Forelimb muscle (tissue), 1 donor: ENCODE measurements at places on chromosomes 12 and 14.

DNA sequence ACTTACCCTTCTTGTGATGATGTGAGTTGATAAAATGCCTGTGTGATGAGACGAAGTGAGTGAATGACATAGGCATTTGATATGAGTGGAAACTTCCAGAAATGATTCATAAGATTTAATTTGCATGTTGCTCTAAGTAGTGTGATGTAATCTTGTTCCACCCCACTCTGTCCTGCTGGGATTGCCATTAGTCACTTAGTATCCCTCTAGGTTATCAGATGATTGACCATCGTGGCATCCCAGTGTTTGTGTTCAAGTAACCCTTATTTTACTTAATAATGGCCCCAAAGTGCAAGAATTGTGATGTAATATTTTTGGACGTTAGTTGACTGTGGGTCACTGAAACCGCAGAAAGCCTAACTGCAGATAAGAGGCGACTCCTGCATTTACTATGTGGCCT is 214.4 kb upstream of the DIO2 start:
- DNase-seq, result no peak

DNA sequence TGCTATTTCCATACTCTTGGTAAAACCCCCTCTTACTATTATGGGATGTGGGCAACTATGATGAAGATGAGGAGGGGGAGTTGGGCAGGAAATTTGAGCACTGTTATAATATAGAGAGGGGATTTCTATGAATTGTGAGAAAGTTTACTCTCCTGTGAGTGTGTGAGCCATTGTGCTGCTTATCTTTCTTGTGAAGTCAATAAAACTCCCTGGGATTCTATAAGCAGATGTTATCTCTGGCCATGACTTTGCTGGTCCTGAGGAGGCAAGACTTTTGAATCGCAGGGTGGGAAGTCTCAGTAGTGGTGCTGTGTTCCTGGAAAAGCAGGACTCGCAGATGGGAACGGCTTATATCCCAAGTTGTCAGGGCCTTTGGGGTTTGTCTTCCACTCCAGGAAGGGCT is 62.2 kb downstream of the EMP1 start:
- no peak for DNase-seq

- no peak for DNase-seq
Measured at GRCh38 chr14:100903672-100904185, at the start of gene RTL1. RTL1 (minus strand) TSS chr14:100903722; CDS start chr14:100884788, 18,934 bp downstream.

DNA sequence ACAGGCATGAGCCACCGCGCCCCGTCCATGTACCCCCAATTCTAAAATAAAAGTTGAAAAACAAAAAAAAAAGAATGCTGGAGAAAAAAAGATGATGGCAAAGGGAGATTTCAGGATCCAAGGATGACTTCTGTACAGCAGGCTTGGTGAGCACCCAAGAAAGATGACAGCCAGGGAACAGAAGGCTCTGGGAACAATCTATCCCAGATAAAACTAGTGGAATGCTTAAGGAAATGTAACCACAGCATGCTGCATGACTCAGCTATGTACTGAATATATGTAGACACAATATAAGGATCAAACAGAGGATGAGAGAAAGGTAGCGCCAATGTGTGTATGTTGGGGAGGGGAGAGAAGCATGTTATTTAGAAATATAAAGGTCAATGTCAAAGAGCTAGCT is 123.7 kb upstream of the TMTC1 start:
- no peak for DNase-seq

DNA sequence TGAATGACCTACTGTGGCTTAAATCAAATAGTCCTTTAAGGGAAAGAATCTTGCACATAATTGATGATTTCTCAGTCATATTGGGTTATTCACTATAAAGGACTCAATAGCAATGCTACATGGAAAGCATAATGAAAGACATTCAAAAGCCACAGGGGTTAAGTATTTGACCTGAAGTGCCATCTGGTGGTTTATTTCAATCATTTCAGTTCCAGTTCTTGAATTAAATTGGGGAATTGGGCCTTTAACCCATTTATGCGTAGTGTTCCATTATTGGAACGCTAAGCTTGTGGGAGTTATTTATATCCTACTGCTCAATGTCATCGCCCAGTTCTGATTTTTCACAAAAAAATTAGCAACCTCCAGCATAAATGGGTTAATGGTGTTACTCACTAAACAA is 41.3 kb upstream of the C12orf71 start:
- no peak for DNase-seq

DNA sequence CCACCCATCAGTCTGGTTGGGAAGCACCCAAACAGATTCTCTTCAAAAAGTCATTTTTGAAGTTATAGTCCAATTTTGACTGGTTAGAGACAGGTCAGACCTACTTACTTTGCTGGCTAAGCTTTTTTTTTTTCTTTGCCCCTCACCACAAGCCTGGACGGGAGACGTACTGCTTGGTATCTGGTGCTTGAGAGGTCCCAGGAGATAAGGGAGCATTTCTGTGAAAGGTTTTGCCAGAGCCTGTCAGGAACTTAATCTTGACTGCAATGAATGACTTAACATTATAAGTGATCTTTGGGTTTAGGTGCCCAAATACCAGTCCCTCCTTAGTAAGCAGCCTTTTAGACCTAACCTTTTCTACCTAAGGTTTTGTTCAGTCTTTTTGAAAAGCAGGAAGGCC is 6.3 kb downstream of the MTHFD1 start:
- no peak for DNase-seq

- no peak for DNase-seq
Measured at GRCh38 chr12:3409662-3410061, 81.3 kb upstream of the PRMT8 start.

DNA sequence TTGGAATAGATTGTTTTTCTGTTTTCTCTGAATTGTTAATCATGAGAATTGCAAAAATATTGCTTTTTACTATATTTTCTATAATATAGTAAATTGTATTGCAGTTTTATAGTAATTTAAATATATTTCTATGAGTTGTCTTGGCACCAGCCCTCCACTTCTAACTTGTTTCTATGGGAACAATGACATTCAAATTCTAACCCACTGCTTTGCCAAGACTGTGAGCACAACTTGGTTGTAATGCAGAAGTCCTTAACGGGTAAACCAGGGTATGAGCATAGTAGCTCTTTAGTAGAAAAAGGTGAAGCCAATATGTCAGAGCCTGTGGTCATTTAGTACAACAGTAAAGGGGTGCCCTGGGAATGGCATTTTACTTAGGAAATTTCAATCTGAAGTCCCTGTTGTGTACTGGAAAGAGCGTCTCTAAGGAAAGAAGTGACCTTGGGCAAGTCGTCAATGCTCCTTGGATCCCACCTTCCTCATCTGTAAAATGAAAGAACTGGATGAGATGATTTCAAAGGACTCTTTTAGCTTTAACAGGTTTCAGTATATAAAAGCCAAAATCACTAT is 283.3 kb downstream of the ATP23 start:
- DNase-seq, result no peak

DNA sequence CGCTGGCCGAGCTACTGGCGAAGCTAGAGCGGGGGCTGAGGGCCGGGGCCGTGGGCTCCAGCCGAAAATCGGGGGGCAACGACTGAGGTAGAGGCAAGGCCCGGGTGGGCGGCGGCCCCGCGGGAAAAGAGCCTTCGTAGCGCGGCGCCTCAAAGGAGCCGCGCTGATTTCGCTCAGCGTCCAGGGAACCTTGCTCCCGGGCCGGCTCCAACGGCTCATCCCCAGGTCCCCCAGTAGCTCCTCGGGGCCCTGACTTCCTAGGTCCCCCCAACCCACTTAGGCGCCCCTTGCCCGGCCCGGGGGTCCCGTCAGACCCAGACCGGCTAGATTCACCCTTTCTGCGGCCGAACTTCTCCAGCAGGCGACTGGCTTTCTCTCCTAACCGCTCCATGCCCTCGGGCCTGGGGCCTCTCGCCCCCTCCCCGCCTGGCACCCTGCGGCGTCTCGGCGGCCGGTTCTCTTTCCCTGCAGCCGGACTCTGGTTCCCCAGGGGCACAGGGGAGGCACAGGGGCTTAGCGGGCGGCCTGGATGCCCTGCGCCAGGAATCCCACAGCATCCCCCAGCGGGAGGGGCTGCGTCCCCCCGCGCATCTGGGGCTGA is 375 bp downstream of the AJUBA start:
- DNase-seq, result no peak

- DNase-seq, result no peak
Measured at GRCh38 chr14:100150932-100151587, 8.4 kb downstream of the DEGS2 start.

- DNase-seq, result no peak
Measured at GRCh38 chr12:19792028-19792427, 352.7 kb downstream of the AEBP2 start.

- DNase-seq, result no peak
Measured at GRCh38 chr12:93746572-93747168, 69.5 kb downstream of the CRADD start.

DNA sequence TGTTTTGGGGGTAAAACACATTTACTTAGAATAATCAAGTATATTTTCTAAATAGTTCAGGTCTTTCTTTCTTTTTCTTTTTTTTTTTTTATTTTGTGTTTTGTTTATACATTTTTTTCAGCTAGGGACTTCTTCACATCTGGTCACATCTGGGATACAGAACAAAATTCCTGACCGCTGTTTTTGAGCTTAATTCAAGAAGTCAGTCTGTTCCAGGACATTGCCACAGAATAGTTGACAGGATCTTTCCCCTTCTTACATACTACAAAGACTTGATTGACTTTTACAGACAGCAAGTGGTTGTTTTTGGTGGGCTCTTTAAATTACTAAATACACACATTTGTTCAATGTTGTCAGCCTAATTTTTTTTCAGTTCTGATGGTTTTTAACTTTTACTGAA is 41.8 kb upstream of the DCN start:
- no peak for DNase-seq

- DNase-seq, result no peak
Measured at GRCh38 chr14:94362614-94363133, 25.7 kb downstream of the SERPINA1 start.

DNA sequence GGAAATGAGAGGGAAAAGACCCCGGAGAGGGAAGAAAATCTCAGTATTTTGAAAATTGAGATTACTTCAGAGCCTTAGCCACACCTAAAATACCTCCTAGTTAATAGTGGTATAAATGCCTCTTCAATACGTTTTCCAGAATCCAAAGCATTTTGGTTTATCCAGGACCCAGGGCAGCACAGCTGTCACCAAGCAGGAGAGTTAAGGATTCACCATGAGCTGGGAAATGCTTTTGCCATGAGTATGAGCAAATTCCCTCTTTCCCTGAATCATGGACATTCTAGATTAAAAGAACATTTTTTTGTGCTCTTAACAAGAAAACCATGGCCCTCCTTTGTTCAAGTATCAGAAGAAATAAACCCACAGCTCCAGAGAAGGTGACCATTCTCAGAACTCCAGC is 21.8 kb upstream of the RTRAF start:
- no peak for DNase-seq

DNA sequence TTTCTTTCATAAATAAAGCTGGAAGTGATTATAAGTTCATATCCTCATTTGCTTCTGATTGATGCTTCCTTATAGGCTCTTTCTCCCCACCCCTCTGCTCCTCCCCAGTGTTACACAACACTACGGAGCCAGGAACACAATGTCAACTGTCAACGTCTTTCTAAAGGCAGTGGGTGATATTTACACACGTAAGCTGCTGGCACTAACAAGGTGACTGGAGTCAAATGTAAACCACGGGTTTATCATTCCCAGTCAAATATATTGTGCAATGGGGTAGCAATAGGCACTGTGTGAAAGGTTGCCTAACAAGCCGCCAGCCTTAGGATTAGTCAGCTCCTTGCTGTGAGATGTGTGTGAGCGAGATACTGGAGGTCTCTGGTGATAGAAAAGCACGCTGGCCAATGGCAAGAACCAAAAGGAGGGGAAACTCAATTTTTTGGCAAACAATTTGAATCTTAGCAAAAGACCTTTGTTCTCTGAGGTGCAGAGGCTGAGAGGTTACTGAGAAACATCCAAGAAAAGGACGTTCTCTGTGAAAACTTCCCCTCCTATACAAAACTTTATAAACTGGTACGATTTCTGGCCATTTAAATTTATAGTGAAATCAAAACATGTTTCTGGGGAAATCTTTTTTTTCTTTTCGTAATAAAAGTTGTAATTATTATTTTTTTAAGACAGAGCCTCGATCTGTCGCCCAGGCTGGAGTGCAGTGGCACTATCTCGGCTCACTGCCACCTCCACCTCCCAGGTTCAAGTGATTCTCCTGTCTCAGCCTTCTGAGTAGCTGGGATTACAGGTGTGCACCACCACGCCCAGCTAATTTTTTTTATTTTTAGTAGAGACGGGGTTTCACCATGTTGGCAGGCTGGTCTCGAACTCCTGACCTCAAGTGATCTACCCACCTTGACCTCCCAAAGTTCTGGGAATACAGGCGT is 22.3 kb upstream of the HECTD1 start:
- no peak for DNase-seq

- DNase-seq, result no peak
Measured at GRCh38 chr14:100816286-100816949, 9.5 kb upstream of the MEG3 start.

GRCh38 chr12:41188841-41189394 is 798 bp downstream of the PDZRN4 start:
- no peak for DNase-seq

DNA sequence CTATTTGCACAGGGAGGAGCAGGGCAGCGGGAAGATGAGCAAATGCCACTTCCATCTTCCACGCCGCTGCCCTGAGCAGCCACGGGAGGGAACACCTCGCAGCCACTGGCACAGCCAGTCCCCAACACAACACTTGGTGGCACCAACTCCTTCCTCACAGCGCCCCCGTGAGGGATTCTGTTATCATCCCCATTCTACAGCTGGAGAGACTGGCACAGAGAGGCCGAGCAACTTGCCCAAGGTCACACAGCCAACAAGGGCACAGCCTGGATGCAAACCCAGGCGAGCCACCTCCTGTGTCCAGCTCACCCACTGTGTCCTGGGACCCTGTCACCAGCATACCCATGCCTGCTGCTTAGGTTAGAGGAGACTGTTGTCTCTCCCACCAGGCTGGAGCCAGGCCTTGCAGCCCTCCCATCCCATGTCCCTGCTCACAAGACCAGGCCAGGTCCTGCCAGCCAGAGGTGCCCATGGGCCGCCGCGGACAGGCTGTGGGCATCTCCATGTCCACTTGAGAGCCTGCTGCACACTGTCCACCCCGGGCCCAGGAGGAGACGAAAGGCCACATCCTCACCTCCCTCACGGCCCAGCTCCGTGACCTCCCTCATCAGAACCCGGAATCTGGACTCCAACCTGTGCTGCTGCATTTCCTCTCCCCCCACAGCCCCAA is 57.0 kb downstream of the NCOR2 start:
- DNase-seq, result no peak

- no peak for DNase-seq
Measured at GRCh38 chr12:101667591-101667990, 29.8 kb upstream of the CHPT1 start.

- no peak for DNase-seq
Measured at GRCh38 chr12:4710113-4710512, 10.1 kb upstream of the GALNT8 start.
